ENCODE measurements at places on chromosomes 1 and 21.
A peak's percentile ranks its signal among the peaks of the same experiment; 100 is the strongest.

GRCh38 chr21:17976691-17977090 lies 157.5 kb upstream of the C21orf91 start:
- DNase-seq = no peak

- no peak for DNase-seq
These were observed 29.6 kb downstream of the CXADR start for GRCh38 chr21:17542371-17543011.

- DNase-seq = no peak
These were observed 58.8 kb upstream of the AJAP1 start for GRCh38 chr1:4595341-4596225.

GRCh38 chr1:46646844-46647243 lies 21.3 kb downstream of the ATPAF1 start:
- DNase-seq = no peak

- DNase-seq = no peak
These were observed 91.2 kb upstream of the FAM78B start for GRCh38 chr1:166258017-166258416.

- no peak for DNase-seq
These were observed 4.1 kb upstream of the KCNAB2 start for GRCh38 chr1:6041432-6042062.

GRCh38 chr1:94552071-94552586 lies 10.6 kb upstream of the F3 start:
- no peak for DNase-seq

- no peak for DNase-seq
These were observed 11.3 kb upstream of the CGN start for GRCh38 chr1:151499930-151500329.

- DNase-seq = no peak
These were observed 15.6 kb downstream of the PLPPR5 start for GRCh38 chr1:98988904-98989555.

DNA sequence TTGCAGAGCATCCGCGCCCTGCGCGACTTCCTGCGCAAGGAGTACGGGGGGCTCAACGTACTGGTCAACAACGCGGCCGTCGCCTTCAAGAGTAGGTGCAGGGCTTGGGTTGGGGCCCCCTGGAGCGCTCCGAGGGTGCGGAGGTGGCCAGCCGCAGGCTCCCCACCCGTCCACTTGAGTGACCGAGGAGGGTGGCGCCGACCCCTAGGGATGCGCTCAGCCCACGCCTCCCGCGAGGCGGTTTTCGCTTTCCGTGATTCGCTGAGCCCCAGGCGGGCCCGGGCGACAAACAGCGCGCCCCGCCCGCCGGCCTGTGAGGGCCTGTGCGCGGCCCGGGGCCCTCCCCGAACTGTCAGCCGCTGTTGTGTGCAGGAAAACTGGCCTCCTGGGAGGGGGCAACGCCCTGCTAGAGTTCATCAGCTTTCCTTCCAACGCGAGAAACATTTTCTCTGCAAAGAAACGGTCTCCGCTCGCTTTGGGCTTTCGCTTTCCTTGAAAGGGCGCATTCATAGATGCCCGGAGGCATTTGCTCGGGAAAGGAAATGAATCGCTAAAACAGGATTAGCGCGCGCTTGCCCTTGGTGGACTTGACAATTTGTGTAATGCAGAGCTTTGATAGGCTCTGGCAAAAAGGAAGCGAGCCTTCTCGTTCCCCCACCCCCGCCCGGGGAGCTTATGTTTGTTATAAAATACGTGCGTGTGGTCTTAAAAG lies 668 bp downstream of the CBR3 start:
- DNase-seq = peak; percentile 84

- no peak for DNase-seq
These were observed 807 bp downstream of the CEP85 start for GRCh38 chr1:26234644-26235370.

- no peak for DNase-seq
These were observed 89.5 kb upstream of the GNG4 start for GRCh38 chr1:235739124-235739523.

- DNase-seq = no peak
These were observed 14.2 kb downstream of the BATF3 start for GRCh38 chr1:212685429-212685828.

- DNase-seq = no peak
These were observed 19.1 kb downstream of the COA7 start for GRCh38 chr1:52679048-52679447.

- no peak for DNase-seq
These were observed 207.1 kb downstream of the HHAT start for GRCh38 chr1:210535761-210536160.

DNA sequence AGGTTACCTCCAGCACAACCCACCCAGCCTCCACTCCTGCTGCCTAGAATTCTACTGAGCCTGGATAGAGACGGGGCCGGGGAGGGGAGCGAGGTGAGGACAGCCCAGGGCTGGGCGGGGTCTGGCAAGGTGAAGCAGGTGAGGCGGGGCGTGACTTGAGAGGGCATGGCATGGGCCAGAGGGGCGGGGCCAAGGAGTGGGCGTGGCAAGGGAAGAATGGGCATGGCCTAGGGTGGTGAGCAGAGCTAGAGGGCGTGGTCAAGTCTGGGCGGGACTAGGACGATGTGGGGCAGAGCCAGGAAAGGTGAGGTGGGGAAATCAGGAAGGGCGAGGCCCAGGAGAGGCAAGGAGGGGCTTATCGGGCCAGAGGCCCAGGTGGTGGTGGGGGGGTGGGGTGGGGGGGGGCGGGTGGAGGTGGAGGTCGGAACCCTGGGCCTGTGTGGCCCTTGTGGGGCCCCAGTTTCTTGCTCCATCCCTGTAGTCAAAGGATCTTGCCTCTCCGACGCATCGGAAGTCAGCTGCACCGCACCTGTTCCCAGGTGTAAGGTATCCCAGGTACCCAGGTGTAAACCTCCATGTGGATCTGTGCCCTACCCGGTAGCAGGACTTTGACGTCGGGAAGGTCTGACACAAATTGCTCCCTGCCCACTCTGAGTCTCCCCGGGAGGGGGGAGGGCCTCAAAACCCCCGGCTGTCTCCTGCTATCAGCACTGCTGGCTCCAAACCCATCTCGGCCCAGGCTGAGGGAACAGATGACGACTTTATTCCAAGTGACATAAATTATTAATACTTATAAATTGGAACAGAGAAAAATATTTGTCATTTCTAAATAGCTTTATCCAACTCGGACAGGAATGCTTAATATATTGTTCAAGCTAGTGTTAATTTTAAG lies 32.9 kb upstream of the UTS2 start:
- peak; percentile 38 for DNase-seq

DNA sequence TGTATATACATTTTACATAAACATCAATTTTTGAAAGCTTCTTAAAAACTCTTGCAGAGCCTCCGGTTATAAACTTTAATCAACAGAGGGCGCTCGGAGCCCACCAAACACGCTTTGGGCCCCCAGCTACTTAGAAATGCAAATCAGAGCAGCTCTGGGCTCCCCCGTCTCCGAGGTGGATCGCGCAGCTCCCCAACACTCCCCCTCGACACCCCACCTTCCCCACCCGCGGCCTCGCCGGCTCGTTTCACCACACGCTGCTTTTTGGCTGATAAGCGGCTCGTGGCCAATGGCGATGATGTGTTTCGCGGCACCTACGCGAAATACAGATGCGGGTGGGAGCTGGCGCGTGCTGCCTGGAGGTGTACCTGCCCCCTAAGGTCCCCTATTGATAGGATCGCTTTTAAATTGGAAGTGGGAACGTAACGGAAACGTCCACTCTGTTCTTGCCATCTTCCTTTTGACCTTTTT lies 1.7 kb upstream of the KIF26B start:
- peak; percentile 81 for DNase-seq

DNA sequence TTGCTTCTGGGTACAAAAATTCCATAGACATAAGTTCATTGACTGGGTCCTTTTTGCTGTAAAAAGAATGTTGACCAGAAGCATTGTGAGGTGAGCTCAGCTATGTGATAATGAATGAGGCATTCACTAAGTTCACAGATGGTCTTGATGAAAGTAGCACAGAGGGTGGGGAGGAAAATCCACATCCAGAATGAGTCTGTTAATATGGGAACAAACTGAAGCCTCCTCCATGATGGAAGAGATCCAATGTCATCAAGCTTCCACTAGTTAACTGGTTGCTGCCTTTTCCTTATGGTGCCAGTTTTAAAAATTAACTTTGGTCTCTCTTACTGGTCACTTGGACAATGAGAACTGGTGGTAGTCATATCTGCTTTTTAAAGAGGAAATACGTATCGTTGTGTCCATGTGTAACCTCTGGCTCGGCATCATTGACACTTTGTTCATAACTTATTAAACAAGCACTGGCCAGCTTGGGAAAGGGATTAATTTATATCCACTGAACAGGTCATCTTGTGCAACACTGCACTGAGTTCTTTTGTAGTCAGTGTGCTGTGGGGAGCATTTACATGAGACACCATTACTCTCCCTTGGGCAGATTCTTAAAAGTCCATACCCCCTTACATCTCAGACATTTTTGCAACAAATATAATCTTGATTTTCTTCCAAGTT lies 88.6 kb downstream of the ADAMTS1 start:
- no peak for DNase-seq

- no peak for DNase-seq
These were observed 32.9 kb downstream of the MFSD2A start for GRCh38 chr1:39987869-39988268.

- DNase-seq = no peak
These were observed 13.5 kb downstream of the TNFRSF1B start for GRCh38 chr1:12180315-12180714.

DNA sequence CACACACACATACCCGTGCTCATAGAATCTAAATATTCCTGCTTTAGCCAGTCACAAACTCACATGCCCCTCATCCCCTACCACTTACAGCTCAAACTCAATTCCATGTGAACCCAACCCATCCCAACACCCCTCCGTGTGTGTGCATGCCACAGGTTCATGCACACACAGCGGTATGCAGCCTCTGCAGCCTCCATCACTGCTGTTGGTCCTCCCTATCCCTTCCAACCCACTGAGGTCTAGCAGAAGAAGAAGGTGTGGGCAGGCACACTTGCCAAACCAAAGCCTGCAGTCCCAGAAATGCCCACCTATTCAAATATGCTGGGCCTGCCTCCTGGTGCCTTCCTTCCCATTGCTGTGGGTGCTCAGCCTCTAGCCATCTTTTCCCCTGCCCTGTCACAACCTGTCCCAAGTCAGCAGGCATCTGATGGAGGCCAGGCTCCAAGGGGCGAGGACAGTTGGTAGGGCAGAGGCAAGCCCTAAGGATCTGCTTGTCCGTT lies 26.2 kb downstream of the SLC2A1 start:
- DNase-seq = no peak

Measured in spinal cord (tissue), 10 donors.